Stimulated activated CD8-positive, alpha-beta memory T cell treated with anti-CD3 and anti-CD28 coated beads, Interleukin-2, amount 100 ng/mL, for 48 hours (primary cell): ENCODE measurements at places on chromosomes 7 and 10.

DNA sequence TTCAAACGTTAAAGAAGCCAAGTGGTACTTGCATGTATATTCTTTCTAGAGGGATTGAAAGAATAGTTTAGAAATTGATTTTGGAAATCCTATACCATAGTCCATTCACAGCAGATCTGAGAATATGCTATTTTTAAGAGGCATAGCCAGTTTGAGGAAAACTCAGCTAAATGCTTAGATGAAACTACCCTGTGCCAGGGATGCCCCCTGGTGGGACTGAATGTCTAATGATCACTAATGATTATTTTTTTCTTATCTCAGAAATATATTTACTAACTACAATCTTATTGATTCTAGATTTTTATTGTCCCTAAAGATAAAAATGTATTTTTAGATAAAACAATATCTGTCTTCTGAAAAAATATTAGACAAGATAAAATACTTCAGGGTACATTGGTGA, 844.9 kb upstream of the PHF14 start:
- DNase-seq, result no peak

DNA sequence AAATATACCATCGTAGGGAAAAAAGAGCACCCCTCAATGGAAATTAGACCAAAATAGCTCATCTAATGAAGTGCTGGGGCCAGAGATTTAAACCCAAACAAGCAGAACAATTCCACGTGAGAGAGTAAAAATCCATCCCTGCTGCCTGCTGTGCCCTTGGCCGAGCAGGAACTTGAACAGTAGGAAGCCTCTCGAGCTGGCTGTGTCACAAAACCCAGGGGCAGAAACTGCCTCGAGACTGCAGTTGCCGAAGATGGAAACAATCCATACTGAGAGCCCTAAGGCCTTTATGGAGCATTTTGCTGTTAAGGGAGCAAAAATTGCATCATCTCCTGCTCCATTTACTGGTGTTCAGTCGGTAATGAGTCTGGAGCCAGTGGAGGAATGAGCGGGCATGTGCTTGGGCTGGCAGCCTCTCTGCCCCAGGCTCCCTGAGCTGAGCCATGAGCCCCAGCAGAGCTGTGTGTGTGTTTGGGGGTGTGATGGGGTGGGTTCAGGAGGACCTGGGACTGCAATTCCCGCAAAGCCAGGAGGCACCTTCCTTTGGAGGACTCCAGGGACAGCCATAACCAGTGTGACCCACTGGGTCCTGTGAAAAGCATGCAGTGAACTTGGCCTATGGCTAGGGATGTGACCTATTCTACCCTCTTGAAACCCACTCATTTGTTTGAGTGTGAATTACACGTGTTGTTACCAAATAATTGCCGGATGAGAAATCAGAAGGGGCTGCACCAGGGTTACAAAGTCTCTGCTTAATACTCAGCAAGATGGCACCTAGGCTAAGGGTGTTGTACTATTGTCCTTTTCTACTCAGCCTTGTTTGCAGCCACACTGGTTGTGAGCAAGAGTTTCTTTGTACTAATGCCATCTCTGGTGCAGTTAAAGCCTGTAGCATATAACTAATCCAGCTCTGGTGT, 58.3 kb downstream of the CDHR3 start:
- DNase-seq, result no peak

DNA sequence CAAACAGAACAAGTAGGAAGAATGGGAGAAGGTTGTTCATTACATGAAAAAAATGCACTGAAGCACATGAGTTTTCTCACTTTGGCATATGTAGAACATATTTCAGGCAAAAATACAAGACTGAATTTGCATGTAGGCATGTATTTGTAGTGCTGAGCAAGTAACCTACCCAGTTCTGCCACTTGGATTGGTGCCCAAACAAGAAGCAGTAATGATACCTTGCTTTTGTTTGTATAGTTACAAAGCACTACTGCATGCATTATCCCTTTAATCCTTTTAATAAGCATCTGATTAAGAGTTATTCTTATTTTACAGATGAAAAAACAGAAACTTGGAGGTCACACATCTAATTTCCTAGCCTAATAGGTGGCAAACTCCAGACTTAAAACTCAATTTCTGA, 23.1 kb upstream of the CTTNBP2 start:
- no peak for DNase-seq

GRCh38 chr10:120999868-121000267, 148.7 kb downstream of the WDR11 start:
- no peak for DNase-seq

GRCh38 chr10:43892062-43892770, 243.5 kb upstream of the ZNF32 start:
- no peak for DNase-seq

DNA sequence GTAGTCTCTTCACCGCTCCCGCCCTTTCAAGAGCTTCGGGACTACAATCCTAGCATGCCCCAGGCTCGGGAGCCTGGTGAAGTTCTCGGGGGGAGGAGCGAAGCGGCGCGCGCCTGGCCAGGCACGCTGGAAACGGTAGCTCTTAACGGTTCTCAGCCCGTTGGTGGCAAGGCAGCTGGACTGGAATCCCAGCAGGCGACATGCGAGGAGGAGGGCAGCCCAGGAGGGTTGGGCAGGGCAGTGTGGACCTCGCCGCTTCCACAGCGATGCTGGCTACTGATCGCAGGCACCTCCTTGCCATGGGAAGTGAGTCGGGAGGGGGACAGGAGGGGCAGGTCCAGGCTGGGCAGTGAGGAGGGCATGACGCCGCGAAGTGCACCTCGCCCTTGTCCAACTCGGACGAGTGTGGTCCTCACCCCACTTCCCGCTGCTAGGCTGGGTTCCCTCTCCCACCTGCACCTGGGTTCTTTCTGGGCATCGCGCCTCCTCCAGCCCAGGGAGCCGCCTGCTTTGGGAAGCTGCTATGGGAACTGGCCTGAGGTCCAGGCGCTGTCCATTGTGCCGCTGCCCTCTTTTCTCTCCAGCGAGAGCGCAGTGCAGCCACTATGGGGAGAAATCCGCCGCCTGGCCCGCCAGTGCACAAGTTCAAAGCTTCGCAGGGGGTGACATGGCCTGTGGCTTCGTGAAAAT, 367.8 kb upstream of the NUPR2 start:
- DNase-seq, result no peak

- DNase-seq, result no peak
These were observed 2.5 kb upstream of the CYP26C1 start for GRCh38 chr10:93058139-93058538.

DNA sequence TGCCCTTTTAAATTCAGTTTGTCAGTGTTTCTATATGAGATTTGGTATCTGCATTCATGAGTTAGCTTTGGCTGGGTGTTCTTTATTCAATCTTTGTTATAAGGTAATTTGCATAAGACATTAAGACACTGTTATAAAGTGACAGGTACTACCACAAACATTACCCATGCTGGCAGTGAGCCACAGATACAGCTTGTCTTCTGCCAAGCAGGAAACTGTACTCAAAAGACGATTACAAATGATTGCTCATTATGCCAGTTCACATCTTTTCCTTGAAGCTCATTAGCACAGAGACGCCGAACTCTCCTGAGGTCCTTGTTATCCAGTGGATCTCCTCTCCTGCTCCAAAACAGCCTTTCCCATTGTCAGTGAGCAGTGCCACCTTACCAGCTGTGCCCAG, 30.4 kb downstream of the AMPH start:
- DNase-seq, result no peak

DNA sequence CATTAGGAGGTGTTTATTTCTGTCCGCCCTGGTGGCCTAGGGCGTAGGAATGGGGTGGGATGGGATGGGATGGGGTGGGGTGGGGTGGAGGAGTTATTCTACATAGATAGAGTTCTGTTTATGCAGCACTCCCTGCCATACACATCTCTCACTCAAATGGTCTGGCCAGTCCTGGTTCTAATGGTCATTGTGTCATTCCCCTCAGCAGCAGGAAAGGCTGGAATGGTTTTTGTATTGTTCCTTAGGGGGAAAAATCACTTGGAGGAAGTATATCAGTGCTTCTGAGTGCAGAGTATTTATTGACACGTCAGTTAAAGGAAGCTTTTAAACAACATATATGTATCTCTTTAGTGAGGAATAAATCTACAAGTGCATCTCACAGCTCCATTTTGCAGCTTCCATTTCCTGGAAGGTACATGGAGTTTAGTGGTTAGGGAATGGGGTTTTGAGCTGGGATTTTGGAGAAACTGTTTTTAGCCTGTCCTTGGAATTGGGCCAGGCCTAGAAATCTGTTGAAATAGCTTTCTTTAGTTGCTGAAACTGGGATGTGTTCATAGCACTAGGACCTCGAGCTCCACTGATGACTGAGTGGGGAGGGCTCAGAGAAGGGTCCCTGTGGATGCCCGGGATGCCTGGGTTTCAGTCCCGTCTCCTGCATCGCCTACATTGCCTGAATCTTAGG, 8.3 kb downstream of the TSPAN14 start:
- DNase-seq, result no peak

GRCh38 chr7:148209643-148210190, 380.8 kb upstream of the C7orf33 start:
- DNase-seq, result no peak

- DNase-seq, result no peak
These were observed 400.3 kb upstream of the ADARB2 start for GRCh38 chr10:2137549-2138174.

DNA sequence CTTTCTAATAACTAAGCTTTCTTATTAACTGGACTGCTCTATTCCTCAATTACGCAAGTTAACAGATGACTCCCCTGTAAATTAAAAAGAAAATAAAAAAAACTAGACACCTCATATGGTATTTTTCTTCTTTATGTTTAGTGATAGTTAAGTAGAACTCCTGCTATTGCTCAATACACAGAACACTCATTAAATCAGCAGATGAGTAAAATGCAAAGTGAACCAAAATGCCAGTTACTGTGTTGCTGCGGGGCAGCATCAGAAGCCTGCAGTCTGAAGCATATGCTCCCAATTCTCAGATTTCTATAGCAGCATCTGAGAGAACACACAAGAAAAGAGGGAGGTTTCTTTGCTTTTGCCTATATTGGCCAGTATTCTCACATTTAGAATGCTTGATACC, 28.4 kb downstream of the CDK6 start:
- no peak for DNase-seq

DNA sequence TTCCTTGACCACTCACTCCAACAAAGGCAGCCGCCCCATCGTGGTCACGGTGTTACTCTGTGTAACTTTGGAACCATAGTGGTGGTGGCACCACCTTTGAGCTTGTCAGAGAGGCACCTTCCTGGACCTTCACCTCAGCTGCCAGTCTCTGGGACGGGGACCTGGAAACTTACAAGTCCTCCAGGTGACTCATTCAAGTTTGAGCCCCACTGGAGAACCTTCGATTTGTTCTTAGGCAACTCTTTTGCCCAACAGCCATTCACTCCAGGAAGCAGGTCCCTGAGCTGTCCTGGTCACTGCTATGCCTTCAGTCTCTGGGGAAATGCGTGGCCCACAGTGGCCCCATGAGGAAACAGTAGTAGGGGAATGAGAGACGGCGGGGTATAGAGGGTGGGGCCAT, 17.2 kb downstream of the STX1A start:
- DNase-seq, result no peak

GRCh38 chr10:100614429-100615095, 78.8 kb downstream of the HIF1AN start:
- no peak for DNase-seq

- DNase-seq, result no peak
These were observed 18.4 kb downstream of the SORBS1 start for GRCh38 chr10:95542761-95543160.

DNA sequence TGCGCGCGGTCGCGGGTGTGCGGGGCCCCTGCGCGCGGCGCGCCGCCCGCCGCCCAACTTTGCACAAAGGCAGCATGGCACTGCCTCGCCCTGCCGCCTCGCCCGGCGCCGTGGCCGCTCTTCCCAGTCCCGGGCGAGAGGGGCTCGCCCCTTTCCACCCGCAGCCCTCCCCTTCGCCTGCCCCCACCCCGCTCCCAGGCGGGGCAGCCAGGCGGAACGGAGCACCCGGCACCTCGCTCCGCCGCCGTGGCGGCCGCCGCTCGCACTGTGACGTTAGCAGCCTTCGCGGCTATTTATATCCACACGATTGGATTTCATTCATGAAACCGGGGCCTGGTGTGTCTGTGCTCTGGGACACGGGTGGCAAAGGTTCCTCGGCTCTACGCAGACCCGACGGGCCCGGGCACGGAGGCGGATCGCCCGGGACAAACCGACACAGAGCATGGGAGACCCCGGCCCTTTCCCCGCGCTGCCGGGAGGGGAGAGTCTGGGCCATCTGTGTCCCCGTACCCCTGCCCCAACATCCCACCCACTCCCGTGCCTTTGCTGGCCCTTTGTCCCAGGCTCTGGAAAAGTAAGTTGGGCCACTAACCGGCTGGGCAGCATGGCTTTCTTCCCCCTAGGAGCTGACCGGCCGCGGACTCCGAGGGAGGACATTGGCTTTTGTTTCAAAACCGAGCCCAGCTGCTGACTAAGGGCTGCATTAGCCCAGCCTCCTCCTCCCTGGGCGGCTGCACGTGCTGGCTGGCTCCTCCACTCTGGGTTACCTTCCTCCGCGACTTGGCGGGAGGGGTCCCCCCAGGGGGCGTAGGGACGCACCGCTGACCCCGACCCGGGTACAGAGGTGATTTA, at the start of gene RHOBTB1:
TSS of gene RHOBTB1 (minus strand) at position 128 of the 852 bp plus-strand sequence. CDS start 32,643 bp downstream, outside the sequence.
- no peak for DNase-seq
